Natural killer cell (primary cell): ENCODE measurements at places on chromosomes 4 and X.

GRCh38 chrX:153411255-153411987 lies at the start of gene ZFP92:
TSS of gene ZFP92 (plus strand) at chrX:153411472. CDS start at chrX:153418323, 6,851 bp downstream.
- peak; percentile 18 for DNase-seq

GRCh38 chr4:82630079-82630478 lies 68.3 kb upstream of the TMEM150C start:
- no peak for DNase-seq

DNA sequence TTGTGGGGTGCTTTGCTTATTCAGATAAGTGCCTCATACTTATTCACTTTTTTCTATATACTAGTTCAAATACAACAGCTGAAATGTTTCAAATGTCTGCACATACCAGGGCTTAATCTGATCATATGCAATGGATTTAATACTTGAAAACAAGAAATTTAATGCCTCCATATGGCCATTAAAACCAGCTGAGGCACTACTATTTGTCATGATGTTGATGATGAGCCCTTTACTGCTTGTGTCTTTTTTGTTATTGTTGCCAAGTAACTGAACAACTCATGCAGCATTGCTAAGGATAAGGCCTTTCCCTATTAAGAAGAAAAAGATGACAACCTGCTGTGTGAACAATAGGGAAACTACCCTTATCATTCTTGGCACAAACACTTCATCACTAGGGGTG lies 52.5 kb downstream of the MAGEB10 start:
- DNase-seq, result no peak

DNA sequence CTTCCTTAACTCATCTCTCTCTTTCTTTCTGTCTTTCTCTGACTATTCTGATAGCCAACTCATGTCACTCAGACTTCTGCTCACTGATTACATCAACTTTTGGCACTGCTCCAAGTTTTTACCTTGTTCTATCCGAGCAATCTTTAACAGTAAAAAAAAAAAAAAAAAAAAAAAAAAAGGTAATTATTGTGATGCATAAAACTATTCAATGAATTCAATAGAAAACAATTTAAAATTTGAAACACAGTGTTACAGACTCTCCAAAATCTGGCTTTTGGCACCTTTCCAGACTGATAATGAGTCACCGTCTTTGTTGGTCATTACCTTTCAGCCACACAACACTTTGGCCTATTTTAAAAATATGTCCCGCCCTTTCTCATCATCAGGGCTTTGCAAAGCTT lies 229.5 kb downstream of the GALNTL6 start:
- DNase-seq, result no peak

GRCh38 chr4:146333187-146333894 lies 119.0 kb downstream of the REELD1 start:
- no peak for DNase-seq

- DNase-seq, result no peak
Measured at GRCh38 chr4:34723605-34724004, 1520.7 kb downstream of the ARAP2 start.

GRCh38 chr4:68476191-68476590 lies 28.9 kb downstream of the TMPRSS11E start:
- no peak for DNase-seq

GRCh38 chr4:1512051-1512737 lies 106.0 kb upstream of the NKX1-1 start:
- no peak for DNase-seq

GRCh38 chr4:3124070-3124767 lies 49.7 kb downstream of the HTT start:
- no peak for DNase-seq

- DNase-seq, result peak; percentile 61
Measured at GRCh38 chr4:76504613-76505465, 69.8 kb downstream of the SHROOM3 start.
